Caco-2 (cell line): ENCODE measurements at places on chromosomes 2 and 18.
A peak's percentile ranks its signal among the peaks of the same experiment; 100 is the strongest.

DNA sequence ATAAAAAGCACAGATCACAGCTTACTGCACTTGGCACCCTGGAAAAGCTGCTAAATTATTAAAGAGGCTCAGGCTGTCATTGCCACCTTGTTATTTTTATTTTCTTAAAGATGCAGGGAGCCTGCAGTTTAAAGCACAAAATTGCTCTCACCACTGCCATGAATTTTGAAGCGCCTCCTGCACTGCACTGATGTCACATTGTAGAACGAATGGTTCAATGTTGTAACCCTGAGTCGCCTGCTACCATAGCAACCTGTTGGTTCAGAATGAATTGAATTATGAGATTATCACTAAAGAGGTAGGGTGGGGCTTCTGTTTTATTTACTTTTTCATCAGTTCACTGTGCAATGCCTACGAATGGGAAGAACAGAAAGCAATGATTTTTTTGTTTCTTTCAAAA is 16.5 kb downstream of the SCG2 start:
- DNase-seq = no peak

GRCh38 chr2:184743096-184743495 is 144.8 kb downstream of the ZNF804A start:
- DNase-seq = no peak

GRCh38 chr2:211161236-211161635 is 604.8 kb downstream of the CPS1 start:
- no peak for DNase-seq

- DNase-seq = peak; percentile 62
Measured at GRCh38 chr2:46939626-46940359, 24.2 kb upstream of the MCFD2 start.

GRCh38 chr2:213129311-213129710 is 22.1 kb downstream of the IKZF2 start:
- DNase-seq = no peak

DNA sequence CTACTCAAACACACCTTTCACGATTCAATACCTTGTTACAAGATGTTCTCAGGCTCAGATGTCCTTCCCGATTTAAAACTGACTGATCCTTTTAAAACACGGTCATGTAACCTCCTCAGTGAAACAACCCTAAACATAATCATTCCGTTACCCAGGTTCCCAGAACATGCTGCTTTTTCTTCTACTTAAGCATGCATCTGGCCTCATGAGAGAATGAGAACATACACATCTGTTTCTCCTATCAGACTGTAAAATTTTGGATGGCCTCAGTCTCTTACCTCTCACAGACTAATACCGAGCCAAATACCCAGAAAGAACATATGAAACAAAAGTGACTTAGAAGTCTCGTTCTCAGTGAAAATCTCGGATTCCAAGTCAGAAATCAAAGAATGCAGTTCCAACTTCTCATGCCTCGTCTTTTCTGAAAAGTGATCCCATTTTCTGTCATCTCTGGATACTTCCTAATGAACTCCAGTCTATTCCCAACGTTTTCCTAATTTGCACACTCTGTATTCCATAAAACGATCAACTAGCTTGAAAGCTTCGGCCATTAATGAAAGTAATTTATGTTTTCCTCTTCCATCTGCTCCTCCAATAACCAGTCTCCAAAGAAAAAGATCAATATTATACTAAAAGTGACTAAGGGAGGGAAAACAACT is 919 bp downstream of the SF3B1 start:
- DNase-seq = no peak

DNA sequence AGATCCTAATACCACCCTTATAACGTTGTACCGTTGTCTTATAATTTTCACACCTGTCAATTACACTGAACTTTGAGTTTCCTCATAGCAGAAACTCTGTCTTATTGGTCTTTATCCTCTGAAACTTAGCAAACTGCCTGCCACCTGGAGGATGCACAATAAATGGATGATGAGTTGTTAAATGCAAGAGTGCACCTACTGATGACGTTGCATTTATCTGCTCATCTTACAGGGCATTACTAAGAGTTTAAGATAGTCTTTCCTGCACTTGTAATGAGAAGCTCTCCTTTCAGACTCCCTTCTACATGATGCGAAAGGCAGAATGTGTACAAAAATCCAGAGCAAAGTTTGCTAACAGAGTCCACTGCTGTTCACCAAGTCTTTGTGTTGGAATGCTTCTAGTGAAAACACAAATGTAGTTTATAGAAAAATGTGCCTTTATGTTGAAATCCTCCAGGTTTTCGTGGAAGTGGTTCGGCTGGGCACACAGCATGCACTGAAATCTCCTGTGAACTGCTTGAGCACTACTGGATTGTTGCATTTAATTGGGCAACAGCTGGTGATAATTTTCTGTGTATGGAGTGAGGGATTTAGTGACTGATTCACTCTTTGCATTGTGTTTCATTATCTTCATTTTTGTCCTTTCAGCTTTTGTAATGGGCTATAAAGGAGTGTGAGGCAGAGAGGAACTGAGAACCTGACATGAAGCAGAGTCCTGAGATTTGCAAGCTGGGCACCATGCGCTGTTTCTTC is 665.8 kb upstream of the ID2 start:
- DNase-seq = no peak

DNA sequence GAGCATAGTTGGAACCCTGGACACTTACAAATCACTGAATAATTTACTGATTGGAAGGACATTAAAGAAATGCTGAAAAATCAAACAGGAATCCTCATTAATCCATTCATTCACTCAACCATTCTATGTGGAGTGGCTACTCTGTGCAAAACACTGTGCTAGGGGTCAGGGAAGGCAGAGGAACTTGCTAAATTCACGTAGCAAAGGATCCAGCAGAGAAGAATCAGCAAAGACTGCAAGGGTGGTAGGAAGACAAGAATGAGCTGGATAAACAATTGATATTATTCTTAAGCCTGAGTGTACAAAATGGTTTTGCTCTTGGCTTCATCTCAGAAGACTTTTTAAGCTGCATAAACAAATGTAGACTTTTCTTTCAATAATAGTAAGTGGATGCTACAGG is 164.3 kb upstream of the CAVIN2 start:
- DNase-seq = no peak

- no peak for DNase-seq
Measured at GRCh38 chr2:16198166-16198912, 258.0 kb downstream of the MYCN start.

- DNase-seq = no peak
Measured at GRCh38 chr2:241289053-241289452, 26.4 kb downstream of the HDLBP start.
